Right atrium auricular region (tissue), 2 donors: ENCODE measurements at places on chromosomes 1 and 21. TPM values are rescaled to one million over a fixed set of nuclear protein-coding genes. Genes with fewer than 3 reads are reported as not detected.
A peak's percentile ranks its signal among the peaks of the same experiment; 100 is the strongest.

The COL16A1 gene
- total RNA-seq, result 34.4 TPM

The PRAMEF12 gene
- not detected for total RNA-seq

- no peaks in the 10 kb centered on the region for H3K36me3 ChIP-seq
- H3K27ac ChIP-seq, result no peak overlapping the region
- H3K27me3 ChIP-seq, result no peaks in the 10 kb centered on the region
- H3K4me3 ChIP-seq, result no peak overlapping the region
- DNase-seq, result no peak
Observed at GRCh38 chr1:59684698-59685097, 130.1 kb upstream of the HOOK1 start.

GRCh38 chr1:31529999-31530684, 46.2 kb upstream of the TINAGL1 start:
- H3K4me3 ChIP-seq, result no peak overlapping the region
- H3K27ac ChIP-seq, result no peak overlapping the region
- no peaks in the 10 kb centered on the region for H3K36me3 ChIP-seq

DNA sequence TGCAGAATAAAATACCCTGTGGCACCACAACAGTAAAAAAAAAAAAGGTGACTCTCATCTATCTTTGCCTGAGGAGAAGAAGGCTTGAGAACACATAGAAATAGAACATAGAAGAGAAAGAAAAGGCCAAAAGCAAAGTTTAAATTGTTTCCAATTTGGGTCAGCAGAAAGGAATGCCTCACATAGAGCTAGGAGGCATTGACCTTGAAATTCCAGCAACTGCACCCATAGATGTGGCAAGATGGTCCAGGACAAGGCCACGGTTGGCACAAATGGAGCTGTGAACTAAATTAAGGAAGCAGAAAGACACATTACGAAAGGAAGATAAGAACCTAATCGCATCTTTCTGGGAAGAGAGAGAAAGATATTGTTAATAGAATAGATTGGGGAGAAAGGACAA, 588.3 kb downstream of the LMO4 start:
- H3K27ac ChIP-seq, result no peak overlapping the region
- H3K27me3 ChIP-seq, result no peaks in the 10 kb centered on the region
- no peak for DNase-seq
- H3K4me3 ChIP-seq, result no peak overlapping the region
- no peaks in the 10 kb centered on the region for H3K36me3 ChIP-seq

The GPR3 gene
- 4.4 TPM for total RNA-seq

DNA sequence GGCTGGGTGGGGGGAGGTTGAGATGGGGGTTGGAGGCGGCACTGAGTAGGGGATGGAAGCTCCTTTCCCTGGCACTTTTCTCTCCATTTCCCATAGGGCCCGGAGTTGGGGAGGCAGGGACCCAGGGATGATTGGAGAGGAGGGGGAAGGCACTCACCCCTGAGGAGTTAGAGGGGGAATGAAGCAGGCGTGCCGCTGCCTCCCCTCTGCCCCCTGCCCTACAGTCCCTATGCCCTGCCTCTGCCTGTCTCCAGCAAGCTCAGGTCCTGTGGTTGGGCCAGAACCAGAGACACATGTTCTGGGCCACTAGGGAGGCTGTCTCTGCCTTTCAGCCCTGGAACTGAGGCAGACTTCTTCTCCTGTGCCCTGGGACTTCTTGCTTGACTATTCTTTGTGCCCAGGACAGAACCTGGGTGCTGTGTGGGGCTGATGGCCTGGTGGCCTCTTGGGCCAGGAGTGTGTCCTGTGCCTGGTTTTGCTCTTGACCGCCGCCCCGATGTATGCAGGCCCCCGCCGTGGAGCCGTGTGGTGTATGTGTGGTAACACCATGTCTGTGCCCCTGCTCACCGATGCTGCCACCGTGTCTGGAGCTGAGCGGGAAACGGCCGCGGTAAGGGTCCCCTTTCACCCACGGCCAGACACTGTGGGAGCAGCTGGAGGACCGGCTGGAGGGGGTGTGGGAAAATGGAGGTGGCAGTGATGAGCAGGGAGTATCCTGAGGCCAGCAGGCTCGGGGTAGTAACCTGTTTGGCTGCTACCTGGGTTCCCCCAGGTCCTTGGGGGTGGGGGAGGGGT, 1.4 kb downstream of the LYPLA2 start:
- peaks cover 44% of the 10 kb centered on the region for H3K36me3 ChIP-seq
- no peak for DNase-seq
- peak overlapping the region; percentile 77 for H3K4me3 ChIP-seq
- H3K4me1 ChIP-seq, result peaks cover 4% of the 10 kb centered on the region
- H3K27ac ChIP-seq, result peak overlapping the region; percentile 82

The LMOD1 gene
- total RNA-seq, result 42.2 TPM

GRCh38 chr21:33966324-33966949, 50.8 kb upstream of the ATP5PO start:
- no peak for DNase-seq
- no peak overlapping the region for H3K27ac ChIP-seq
- no peak overlapping the region for H3K4me3 ChIP-seq

GRCh38 chr1:107683191-107683657, 281.8 kb downstream of the VAV3 start:
- no peak for DNase-seq
- no peaks in the 10 kb centered on the region for H3K27me3 ChIP-seq
- H3K36me3 ChIP-seq, result no peaks in the 10 kb centered on the region

DNA sequence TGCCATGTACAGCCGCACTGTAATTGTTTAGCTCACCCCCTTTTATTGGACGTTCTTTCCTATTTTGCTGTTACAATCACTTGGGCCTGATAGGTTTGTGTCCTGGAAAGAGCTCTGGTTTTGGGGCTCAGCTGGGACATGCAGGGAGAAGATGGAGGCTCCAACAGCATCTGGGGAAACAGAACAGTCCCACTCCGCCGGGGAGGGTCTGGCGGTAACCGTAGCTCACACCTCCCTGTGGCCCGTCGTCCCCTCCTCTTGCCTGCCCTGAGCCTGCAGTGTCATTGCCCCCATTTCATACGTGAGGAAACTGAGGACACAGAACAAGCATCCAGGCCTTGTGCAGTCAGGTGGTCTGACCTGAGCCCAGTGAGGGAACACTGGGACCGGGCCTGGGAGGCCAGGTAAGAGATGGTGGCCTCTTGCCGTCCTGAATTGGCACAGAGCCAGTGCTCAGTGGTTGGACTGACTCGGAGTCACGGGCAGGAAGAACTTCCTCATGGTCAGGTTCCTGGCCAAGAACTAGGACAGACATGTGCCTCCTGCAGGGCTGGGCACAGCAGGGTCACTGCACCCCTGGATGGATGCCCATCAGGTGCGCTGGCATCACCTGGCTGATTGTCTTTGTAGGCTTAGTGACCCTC, 41.8 kb downstream of the S100B start:
- H3K27me3 ChIP-seq, result no peaks in the 10 kb centered on the region
- peaks cover 86% of the 10 kb centered on the region for H3K36me3 ChIP-seq
- DNase-seq, result no peak
- no peak overlapping the region for H3K4me3 ChIP-seq
- H3K27ac ChIP-seq, result no peak overlapping the region

The S100A13 gene
- total RNA-seq, result 114 TPM

GRCh38 chr1:153527683-153528040, 8.1 kb downstream of the S100A6 start:
- no peaks in the 10 kb centered on the region for H3K36me3 ChIP-seq
- no peaks in the 10 kb centered on the region for H3K27me3 ChIP-seq
- no peaks in the 10 kb centered on the region for H3K4me1 ChIP-seq
- no peak overlapping the region for H3K4me3 ChIP-seq
- H3K27ac ChIP-seq, result no peak overlapping the region

The IL19 gene
- not detected for total RNA-seq

DNA sequence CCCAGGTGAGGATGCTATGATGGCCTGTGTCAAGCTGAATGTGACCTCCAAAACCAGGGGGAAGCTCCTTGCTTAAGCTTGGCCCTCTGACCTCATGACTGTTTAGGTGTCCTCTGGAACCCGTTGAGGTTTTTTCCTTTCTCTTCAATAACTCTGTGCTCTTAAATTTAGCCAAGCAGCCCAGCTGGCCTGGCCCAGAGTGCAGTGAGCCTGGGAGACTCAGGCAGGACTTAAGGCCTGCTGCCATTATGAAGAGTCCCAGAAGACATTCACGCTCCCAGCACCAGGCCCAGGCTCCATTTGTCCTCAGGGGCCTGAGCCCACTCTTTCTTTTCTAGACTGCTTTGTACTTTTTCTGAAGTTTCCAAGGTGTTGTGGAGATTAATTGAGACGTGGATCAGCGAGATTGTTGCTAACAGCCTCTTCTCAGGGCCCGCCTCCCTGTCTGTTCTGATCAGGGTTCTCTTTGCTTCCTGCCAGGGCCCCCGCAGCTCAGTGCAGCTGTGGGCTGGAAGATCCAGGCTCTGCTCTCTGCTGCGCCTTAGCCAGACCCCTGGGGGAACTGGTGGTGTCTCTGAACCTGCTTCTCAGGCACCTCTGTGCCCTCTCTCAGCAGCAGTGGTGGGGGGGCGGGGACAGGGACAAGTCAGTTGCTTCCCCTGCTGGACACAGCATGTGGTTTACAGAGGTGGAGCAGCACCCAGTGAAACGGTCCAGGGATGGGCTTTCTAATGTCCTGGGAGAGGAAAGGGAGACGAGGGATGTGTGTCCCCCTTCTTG, 124.2 kb downstream of the GRIK3 start:
- H3K4me3 ChIP-seq, result no peak overlapping the region
- H3K36me3 ChIP-seq, result no peaks in the 10 kb centered on the region
- no peak for DNase-seq
- H3K27me3 ChIP-seq, result no peaks in the 10 kb centered on the region
- no peaks in the 10 kb centered on the region for H3K4me1 ChIP-seq

The KIF2C gene
- total RNA-seq, result 0.67 TPM

DNA sequence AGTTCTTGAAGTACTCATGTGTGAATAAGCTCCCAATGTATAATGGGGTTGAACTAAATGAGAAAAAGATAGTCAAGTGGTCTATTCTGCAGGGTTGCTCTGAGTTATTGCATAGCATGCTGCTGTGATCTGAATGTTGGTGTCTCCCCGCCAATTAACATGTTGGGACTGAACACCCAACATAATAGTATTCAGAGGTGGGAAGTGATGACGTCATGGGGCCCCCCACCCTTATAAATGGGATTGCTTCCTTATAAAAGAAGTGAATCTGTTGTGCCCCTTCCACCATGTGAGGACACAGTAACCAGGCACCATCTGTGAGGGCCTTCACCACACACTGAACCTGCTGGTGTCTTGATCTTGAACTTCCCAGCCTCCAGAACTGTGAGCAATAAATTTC, 50.2 kb downstream of the MAB21L3 start:
- H3K36me3 ChIP-seq, result no peaks in the 10 kb centered on the region
- H3K4me3 ChIP-seq, result no peak overlapping the region
- no peak overlapping the region for H3K27ac ChIP-seq
- no peak for DNase-seq

The LRRC71 gene
- total RNA-seq, result not detected

- H3K27ac ChIP-seq, result no peak overlapping the region
- DNase-seq, result no peak
- no peaks in the 10 kb centered on the region for H3K4me1 ChIP-seq
- H3K27me3 ChIP-seq, result no peaks in the 10 kb centered on the region
- no peaks in the 10 kb centered on the region for H3K36me3 ChIP-seq
Observed at GRCh38 chr1:245079021-245079609, 75.7 kb upstream of the KIF26B start.

- H3K4me3 ChIP-seq, result no peak overlapping the region
- peaks cover 11% of the 10 kb centered on the region for H3K4me1 ChIP-seq
- H3K36me3 ChIP-seq, result no peaks in the 10 kb centered on the region
- H3K27ac ChIP-seq, result no peak overlapping the region
- DNase-seq, result no peak
Observed at GRCh38 chr1:18649693-18650370, 19.2 kb downstream of the PAX7 start.

The CDCA8 gene
- 0.55 TPM for total RNA-seq

The BECN2 gene
- total RNA-seq, result not detected

- no peaks in the 10 kb centered on the region for H3K36me3 ChIP-seq
- DNase-seq, result no peak
- no peak overlapping the region for H3K4me3 ChIP-seq
- no peak overlapping the region for H3K27ac ChIP-seq
- no peaks in the 10 kb centered on the region for H3K4me1 ChIP-seq
Observed at GRCh38 chr1:92240034-92240433, 22.3 kb downstream of the C1orf146 start.

DNA sequence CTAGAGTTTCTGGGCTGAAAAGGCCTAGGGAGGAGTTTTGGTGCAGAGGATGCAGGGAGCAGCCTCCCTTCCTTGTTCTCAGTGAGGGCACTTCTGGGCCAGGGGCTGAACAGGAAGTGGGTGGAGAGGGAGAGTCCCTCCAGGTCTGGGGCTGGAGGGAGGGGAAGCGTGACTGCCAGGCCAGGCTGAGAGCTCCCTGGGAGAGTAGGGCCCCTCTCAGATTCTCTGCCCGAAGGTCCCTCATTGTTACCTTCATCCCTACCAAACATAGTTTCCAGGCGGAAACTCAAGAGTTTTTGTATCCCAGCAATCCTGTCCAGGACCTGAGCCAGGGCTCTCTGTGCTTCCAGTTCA, 36.8 kb downstream of the CITED4 start:
- H3K4me1 ChIP-seq, result no peaks in the 10 kb centered on the region
- no peaks in the 10 kb centered on the region for H3K36me3 ChIP-seq
- H3K4me3 ChIP-seq, result no peak overlapping the region
- no peak overlapping the region for H3K27ac ChIP-seq
- no peaks in the 10 kb centered on the region for H3K27me3 ChIP-seq

The SPATA46 gene
- not detected for total RNA-seq

The LCE6A gene
- total RNA-seq, result not detected

DNA sequence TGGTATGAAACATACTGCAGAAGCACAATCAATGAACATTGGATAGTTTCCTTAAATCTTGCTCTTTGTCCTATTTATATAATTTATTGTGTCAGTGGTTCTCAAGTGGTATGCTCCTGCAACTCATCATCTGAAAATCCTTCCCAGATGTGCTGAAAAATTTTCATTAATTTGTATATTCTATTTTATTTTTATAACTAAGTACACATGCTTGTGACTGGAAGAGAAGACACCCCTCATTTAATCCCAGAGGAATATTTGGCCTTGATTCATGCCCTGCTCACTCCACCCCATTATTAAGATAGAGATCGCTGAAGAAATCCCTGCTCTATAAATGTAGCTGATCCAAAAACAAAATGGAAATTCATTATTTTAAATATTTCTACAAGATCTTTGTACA, 870.5 kb upstream of the CXADR start:
- no peak overlapping the region for H3K4me3 ChIP-seq
- no peak overlapping the region for H3K27ac ChIP-seq
- DNase-seq, result no peak
- H3K27me3 ChIP-seq, result no peaks in the 10 kb centered on the region

- H3K27me3 ChIP-seq, result no peaks in the 10 kb centered on the region
- no peak overlapping the region for H3K4me3 ChIP-seq
- DNase-seq, result no peak
- H3K27ac ChIP-seq, result no peak overlapping the region
Observed at GRCh38 chr1:192860478-192861185, 51.8 kb downstream of the RGS2 start.

GRCh38 chr21:34761758-34762330, 93.0 kb downstream of the CLIC6 start:
- no peaks in the 10 kb centered on the region for H3K4me1 ChIP-seq
- H3K36me3 ChIP-seq, result no peaks in the 10 kb centered on the region
- no peak overlapping the region for H3K4me3 ChIP-seq
- no peaks in the 10 kb centered on the region for H3K27me3 ChIP-seq
- H3K27ac ChIP-seq, result no peak overlapping the region

The LCE2C gene
- not detected for total RNA-seq

The TIAM1 gene
- 2.5 TPM for total RNA-seq

- DNase-seq, result no peak
- no peaks in the 10 kb centered on the region for H3K36me3 ChIP-seq
- no peaks in the 10 kb centered on the region for H3K27me3 ChIP-seq
Observed at GRCh38 chr1:17763995-17764394, 8.9 kb downstream of the ACTL8 start.
